ENCODE measurements at places on chromosomes 3 and 15.

- DNase-seq = no peak
Measured at GRCh38 chr15:69565066-69565655, 112.5 kb downstream of the RPLP1 start.

GRCh38 chr15:65638681-65639089 is 16.9 kb downstream of the SLC24A1 start:
- DNase-seq = no peak

DNA sequence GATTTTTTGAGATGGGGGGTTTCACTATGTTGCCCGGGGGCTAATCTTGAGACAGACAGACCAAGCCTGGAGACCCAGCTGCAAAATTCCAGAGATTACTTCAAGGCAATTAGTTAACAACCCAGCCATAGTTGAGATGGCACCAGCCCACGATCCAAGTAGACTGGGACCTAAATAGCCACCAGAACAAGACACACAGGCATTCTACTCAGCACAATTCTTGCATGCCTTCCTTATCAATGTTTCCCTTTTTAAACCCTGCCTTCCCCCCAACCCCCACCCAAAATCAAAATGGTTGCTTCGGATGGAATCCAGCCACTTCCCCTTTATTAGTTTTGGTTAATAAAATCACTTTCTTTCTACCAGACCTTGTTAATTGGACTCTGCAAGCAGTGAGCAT is 28.6 kb downstream of the FAM240A start:
- no peak for DNase-seq

DNA sequence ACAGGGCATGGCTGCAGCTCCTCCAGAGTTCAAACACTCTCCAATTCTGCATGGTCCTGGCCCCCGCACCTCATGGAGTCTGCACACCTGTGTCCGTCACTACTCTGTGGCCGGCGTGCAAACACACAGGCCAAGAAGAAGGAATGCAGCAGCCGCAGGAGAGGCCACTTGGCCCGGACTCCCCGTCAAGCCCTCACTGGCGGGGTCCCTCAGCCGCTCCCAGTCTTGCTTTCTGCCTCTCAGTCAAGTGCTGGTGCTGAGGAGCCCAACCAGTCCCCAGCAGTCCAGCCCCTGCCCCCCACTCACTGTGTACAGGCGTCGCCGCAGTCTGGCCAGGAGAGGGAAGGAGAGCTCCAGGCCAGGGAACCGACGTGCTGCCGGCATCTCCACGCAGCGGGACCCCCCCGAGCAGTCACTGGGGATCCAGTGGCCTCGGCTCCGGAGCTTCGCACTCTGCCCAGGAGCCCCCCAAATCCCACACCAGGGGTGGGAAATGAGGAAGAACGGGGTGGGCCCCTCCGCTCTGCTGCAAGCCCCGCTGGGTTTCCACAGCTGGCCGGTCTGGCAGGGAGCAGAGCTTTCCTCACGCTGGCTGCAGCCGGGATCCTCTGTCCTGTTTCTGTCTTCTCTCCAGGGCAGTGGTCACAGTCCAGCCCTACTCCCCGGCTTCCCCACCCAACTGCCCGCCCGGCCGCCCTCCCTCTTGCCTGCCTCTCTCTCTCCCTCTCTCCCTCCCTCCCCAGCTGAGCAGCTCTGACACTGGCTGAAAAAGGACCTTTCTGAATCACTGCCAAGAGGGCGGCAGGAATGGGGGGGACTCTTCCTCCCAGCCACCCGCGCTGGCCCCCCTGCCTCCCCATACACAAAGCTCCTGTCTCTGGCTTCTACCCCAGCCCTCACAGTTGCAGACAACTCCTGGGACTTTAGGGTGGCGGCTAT is 16.0 kb downstream of the TNK2 start:
- DNase-seq = no peak

DNA sequence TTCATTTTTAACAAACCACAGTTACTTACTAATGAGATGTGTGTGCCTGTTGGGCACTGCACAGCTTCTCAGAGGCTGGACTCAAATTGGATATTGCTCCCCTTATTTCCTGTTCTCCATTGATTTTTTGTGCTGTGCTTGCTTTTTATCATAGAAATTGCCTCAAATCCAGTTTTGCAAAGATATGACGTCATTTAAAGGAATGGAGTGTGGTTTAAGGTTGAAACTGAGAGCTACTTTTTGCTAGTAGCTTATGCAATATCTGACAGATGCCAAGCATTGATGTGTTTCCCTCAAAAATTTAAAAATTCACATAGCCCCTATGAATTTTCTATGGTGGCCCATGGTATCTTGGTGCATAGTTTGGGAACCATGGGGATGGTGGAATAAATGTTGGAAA is 67.7 kb upstream of the ROPN1 start:
- DNase-seq = no peak

DNA sequence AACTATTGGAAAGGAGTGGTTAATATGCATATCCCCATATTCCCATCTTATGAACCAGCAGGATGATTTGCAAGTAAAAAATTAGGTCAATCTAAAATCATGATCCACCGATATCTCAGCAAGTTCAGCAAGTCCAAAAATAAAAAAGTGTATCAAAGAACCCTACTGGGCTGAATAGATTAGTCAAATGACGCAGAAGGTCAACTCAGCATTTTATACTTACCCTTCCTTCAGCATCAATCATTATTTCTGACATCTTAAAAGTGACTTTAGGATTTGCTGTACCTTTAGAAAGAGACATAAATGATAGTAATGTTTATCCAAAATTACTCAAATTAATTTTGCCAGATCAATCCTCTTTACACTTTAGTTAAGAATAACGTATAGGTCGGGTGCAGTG is 32.6 kb downstream of the DPP8 start:
- DNase-seq = no peak

- no peak for DNase-seq
Measured at GRCh38 chr3:160260587-160261270, 35.5 kb downstream of the C3orf80 start.

DNA sequence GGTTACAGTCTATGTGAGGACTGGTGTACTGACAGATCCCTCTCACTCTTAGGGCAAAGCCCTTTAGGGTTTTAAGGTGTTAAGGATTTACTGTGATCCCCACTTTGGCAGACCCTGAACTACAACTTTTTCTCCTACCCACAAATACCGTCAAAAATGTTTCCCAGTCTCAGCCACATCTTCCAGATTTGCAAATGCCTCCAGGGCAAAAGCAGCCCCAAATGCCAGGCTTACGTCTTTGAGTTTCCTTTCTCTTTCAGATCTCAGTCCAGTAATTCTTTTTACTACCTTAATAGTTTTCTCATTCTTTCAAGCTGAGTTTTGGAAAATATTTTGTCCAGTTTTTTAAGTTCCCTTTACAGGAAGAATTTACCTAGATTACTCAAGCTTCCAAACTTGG is 13.4 kb upstream of the ITGA11 start:
- no peak for DNase-seq

GRCh38 chr3:105334138-105334882 is 32.4 kb upstream of the ALCAM start:
- DNase-seq = no peak

DNA sequence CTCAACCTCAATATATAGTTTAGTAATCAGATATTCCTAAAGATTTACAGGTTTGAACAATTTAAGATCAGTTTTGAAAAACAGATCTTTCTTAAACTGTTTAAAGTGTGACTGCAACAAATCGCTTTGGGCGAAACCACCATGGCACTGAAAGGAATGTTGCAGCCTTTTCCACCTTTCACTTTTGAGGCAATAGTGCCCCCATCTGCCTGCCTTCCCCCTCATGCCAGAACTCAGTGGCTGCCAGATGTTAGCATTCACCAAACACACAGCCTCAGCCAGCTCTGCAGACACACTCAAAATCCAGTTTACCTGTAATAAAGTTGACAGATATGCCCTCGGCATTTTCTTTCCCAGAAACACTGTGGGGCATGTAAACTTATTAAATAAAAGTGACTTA is 3.3 kb downstream of the LYSMD4 start:
- DNase-seq = no peak

- no peak for DNase-seq
Measured at GRCh38 chr3:61530355-61530754, 31.0 kb upstream of the PTPRG start.

DNA sequence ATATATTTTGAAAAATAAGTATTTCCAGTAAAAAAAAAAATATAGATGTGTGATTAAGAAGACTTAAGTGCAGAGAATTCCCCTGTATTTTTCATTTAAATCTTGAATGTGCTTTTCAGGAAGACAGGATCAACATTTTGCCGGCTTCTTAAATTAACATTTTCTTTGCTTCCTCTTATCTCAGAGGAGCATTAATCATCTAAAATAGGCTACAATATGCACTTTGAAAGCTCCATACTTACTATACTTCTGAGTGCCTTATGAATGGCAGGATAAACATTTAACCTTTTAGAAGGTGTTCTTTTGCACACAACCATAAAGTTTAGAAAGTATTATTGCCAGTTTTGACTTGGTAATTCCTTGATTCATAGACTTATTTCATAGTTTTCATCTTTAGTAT is 164.3 kb downstream of the ECT2 start:
- DNase-seq = no peak

DNA sequence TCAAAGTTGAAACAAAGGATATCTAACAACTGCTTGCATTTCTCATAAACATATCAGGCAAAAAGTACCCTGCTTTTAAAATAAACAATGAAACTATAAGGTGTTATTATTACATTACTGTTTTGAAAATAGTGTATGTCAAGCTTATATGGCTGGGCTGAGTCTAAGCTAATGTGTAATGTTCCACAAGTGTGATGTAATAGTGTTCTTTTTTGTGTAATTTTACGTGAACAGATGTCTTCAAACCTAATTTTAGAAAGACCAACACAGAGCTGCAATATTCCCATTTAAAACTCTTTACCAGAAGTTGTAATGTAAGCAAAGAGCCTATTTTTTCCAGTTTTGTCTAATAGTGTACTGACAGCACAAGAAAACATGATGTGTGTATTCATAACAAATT is 34.0 kb downstream of the MINDY2 start:
- no peak for DNase-seq

DNA sequence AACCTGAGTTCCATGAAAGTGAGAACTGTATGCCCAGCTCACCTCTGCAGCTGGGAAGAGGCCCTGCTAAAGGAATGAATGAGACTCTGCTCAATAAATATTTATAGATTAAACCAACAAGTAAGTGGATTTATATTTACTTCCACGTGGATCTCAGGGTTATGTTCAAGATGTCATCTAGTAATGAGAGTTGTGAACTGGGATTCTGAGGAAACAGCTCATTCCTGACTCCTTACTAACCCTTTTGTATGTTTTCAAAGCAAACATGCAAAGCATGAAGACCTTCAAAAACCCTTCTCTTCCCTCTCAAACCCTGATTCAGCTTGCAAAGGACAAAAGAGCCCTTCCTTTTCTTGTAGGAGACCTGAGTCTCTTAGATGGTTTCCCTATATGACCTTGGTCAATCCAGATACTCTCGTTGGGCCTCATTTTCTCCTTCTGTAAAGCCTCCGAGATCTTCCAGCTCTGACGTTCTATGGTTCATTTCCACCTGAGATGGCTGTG is 53.4 kb downstream of the LSM3 start:
- DNase-seq = no peak

All from DMS153 (cell line).